Neural crest cell (in vitro differentiated cells): ENCODE measurements at places on chromosomes 5 and 9.
A peak's percentile ranks its signal among the peaks of the same experiment; 100 is the strongest.

GRCh38 chr5:40481241-40481640, 198.5 kb upstream of the PTGER4 start:
- no peak for DNase-seq

GRCh38 chr5:38926121-38926520, 80.3 kb downstream of the OSMR start:
- DNase-seq: no peak

GRCh38 chr5:133129950-133130349, 78.1 kb downstream of the HSPA4 start:
- DNase-seq: no peak

GRCh38 chr9:6877671-6878161, 119.9 kb downstream of the KDM4C start:
- DNase-seq: no peak

- no peak for DNase-seq
These were observed 15.6 kb downstream of the RIC1 start for GRCh38 chr9:5644501-5644900.

GRCh38 chr5:8239198-8239597, 370.2 kb downstream of the MTRR start:
- no peak for DNase-seq

GRCh38 chr9:125558453-125559092, 148.4 kb downstream of the MAPKAP1 start:
- peak; percentile 48 for DNase-seq

GRCh38 chr9:37369671-37370070, 52.8 kb upstream of the GRHPR start:
- no peak for DNase-seq

DNA sequence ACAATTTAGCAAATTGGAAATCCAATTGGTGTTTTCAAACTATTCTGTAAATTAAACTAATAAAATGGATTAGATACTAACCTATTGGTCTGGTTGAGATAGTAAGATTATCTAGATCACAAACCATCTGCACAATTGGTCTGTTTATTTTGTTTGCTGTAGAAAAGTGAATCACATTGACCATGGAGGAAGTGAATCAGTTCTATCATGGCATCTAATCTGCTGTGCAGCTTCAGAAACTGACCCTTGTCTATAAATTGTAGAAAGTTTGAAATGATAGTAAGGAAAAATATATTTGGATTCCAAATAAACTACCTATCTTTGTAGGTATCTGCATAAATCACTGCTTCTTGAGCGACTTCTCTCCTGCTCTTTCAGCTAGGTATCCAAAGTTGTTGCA, 1865.4 kb downstream of the MAT2B start:
- no peak for DNase-seq

- no peak for DNase-seq
These were observed 80.2 kb downstream of the PRKACG start for GRCh38 chr9:68933434-68934328.

GRCh38 chr5:135034236-135034962, 371 bp upstream of the PITX1 start:
- no peak for DNase-seq

DNA sequence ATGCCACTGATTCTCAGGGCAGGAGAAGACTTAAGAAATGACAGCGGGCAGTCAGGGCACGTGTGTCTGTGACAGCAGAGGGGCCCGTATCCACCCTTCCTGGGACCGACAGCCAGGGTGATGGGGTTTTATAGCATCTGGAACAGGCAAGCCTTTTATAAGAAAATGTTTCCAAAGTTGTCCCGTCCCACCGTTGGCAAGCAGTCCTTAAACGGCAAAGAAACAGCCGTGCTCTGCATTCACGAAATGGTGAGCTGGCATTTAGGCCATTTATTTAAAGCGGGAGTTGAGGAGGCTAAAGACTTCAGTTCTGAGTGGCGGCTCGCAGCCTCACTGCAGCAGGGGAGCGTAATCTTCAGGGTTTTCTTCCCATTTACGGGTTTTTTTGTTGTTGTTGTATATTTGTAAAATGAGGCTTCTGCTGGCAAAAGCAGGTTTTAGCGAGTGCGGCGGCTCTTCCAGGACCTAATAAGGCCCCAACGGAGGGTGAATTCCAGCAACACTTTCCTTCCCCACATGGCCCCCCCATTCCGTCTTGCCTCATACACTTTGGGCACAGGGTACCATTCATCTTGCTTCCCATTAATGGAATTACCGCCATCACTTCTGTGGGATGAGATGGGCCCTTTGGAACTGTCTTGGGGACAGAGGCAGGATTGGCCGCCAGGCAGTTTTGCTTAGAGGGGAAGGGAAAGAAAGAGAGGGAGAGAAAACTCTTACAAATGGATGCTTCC, 15.8 kb downstream of the NEK6 start:
- DNase-seq: no peak

DNA sequence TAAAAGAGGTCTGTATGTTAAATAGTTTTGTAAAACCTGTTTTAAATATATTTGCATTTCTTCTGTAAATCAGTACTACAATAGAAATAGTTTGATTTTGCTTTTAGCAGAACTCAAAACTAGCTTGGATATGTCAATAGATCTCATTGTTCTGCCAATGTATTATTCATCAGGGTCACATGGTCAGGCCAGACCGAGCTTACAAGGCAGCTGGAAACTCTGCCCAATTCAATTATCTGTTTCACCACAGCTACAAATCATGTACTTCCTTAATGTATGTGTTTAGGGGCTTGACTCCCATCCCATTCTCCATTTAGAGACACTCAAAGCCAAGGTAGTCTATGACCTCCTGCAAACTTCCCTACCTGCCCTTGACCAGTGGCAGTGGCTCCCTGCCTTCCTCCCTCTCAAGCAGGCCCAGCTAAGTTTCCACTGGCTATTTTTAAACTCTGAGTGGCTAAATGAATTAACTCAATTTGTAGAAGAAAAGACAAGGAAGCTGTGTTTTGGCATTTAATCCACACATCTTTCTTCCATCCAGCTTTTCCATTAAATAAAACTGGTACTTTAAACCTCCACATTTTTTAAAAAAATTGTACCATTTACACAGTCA, 46.4 kb upstream of the SELENOP start:
- DNase-seq: no peak

GRCh38 chr5:852431-853401, 1.9 kb upstream of the ZDHHC11 start:
- no peak for DNase-seq

DNA sequence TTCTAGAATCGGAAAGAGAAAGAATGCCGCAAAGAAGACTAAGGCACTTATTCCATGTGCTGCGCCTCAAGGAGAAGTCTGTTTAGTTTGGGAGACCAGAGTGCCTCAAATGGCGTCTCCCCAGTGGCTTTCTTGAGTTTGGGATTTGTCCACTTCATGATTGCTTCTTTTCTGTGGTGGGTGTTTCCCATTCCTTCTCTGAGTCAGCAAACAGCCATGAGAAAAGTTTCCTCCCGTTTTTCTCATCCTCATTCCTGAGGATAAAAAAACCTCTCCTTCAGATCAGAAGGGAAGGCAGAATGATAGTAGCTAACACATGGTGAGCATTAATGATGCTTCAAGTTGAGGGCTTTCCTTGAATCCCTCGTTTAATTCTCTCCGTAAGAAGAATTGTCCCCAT, 275.9 kb upstream of the WWC1 start:
- no peak for DNase-seq

- no peak for DNase-seq
These were observed 133.8 kb downstream of the MRPS30 start for GRCh38 chr5:44942524-44943001.

- DNase-seq: no peak
These were observed 153.8 kb upstream of the PHYKPL start for GRCh38 chr5:178386336-178386931.

- DNase-seq: no peak
These were observed 86.3 kb upstream of the PJA2 start for GRCh38 chr5:109496112-109496511.

- no peak for DNase-seq
These were observed 24.4 kb downstream of the EGR1 start for GRCh38 chr5:138489683-138490061.

GRCh38 chr5:55610542-55610941, 75.8 kb upstream of the PLPP1 start:
- no peak for DNase-seq

GRCh38 chr5:1723476-1723875, 76.2 kb downstream of the MRPL36 start:
- DNase-seq: no peak

DNA sequence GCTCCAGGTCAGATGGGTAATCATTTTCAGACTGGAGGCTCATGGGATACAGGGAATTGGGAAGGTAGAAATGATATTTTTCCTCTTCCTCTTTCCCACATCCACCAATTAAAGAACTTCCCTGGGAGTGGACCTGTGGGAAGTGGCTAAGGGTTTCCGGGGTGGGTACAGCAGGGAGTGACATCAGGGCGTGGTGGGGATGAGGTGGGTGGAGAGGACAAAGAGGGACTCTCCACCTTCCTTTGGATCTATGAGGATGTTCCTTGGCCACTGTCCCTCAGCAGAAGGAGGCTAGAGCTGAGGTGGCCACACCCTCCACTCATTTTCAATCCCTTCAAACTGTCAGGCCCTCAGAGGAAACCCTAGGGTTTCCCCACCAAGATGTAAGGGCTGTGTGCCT, 54.7 kb downstream of the IRF1 start:
- DNase-seq: no peak

DNA sequence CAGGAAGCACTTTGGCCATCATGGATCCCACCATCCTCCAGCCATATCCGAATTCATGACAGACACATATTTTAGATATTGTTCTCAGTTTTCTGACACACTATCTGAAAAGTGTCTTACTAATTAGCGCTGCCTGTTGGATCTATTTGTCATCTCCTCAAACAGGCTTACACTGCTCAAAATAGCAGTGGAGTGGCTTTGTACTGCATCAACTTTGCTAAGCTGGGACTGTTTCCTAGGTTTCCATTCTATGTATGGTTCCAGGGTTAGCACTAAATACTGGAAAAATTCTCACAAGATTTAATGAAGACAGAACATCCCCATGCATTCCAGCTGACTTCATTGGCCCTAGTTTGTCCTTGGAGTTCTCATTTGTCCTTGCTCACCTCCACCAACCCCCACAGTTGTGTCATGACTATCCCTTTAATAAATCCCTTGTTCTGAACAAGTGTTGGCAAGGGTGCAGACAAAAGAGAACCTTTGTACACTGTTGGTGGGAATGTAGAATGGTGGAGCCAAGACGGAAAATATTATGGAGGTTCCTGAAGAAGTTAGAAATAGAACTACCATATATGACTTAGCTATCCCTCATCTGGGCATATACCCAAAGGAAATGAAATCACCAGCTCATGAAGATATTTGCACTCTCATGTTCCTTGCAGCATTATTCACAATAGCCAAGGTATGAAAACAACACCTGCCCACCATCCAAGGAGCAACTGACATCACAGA, 136.5 kb upstream of the RAI14 start:
- DNase-seq: no peak

DNA sequence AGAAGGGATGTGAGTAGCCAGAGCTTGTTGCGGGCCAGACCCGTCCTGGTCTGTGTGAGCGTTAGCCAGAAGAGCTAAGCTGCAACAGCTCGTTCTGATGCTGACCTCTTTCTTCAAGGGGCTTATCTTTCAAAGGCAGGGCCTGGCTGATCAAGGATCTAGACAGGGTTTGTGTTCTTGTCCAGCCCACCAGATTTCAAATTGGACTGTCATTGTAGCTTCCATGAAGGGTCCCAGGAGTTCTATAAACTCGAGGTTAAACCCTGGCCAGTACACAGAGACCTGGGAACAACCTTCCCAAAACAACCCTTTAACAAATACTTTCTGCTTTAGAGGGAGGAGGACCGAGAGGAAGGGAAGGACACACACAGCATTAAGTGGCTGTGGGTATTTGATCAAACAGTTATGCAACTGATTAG, 153.0 kb upstream of the TUT7 start:
- no peak for DNase-seq

DNA sequence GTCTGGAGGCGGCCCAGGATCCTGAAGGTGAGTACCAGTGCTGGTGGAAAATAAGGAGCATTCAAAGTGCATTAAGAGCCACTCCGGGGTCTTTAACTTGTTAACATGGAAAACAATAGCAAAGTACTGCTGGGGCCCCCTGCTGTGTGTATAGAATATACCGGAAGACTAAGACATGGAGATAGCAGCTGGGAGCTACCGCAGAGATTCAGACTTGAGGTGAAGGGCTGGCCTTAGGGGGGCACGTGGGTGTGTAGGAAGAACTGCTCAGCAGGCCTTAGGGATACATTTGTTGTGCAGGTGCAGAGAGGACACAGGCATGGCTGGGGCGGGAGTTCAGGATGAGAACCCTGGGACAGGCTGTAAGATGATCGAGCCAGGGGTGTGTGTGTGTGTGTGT, 1.2 kb upstream of the DMRT1 start:
- no peak for DNase-seq

DNA sequence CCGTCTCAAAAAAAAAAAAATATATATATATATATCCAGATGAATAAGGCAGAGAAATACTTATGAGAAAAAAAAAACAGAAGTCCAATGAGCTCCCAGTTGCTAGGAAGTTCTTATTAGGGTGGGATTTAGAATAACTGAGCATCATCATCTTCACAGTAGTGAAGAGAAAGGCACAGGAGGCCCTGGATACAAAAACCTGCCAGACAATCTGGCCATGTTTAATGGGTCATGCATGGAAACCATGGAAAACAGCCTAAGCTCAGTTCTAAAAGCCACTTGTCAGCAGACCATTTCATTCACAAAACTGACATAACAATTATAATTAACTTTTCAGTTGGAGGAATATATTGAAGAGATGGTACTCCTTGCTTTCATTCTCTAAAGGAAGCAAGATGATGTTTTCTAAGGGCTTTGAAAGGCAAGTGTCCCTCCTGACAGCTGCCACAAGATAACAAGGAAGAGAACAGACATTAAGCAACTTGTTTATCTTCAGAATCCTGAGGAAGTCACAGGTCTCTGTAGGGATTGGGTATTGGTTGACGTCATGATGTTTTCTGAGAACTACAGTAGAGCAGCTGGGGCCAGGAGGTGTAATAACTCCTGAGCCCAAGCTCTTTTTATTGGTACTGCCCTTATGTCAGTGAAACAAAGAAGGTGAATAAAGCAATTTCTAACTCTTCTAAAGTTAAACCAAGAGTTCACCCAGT, 463.1 kb downstream of the DMAC1 start:
- DNase-seq: no peak

DNA sequence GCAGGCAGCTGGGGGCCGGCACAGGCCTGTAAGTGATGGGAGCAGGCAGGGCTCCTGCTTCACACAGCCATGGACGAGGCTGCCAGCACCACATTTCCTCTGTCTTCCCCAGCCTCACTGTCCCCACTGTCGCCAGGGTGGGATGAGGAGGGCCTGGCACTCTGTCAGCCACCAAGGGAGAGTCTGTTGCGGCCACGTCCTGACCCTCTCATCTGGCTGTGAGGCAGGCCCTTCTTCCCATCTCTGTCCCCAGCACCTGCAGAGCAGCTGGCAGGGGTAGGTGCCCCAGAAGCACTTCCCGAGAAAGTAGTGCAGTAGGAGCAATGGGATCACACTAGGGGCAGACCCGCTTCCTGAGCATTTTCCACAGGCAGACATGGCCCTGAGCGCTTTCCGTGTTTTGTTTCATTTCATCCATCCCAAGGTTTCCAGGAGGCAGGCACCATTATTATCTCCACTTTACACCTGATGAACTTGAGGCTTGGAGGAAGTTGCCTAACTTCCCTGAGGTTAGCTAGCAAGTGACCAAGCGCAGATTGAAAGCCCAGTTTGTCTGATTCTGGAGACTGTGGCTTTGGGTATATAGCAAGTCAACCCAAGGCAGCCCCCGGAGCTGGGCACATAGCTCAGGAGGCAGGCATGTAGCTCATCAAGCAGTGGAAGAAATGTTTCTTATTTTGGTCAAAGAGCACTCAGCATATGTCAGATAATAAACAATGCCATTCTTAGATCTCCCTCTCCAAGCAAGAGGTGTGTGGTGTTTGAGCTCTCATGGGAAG, 202.4 kb downstream of the DAB2IP start:
- DNase-seq: no peak

GRCh38 chr5:176594554-176594953, 15.4 kb downstream of the GPRIN1 start:
- no peak for DNase-seq
